Hepatocyte (in vitro differentiated cells): ENCODE measurements at places on chromosomes 7 and 10. TPM values are rescaled to one million over a fixed set of nuclear protein-coding genes. Genes with fewer than 3 reads are reported as not detected.

- no peaks in the 10 kb centered on the region for H3K27me3 ChIP-seq
- no peak for DNase-seq
- no peaks in the 10 kb centered on the region for H3K36me3 ChIP-seq
- no peak overlapping the region for H3K27ac ChIP-seq
- no peaks in the 10 kb centered on the region for H3K4me1 ChIP-seq
Observed at GRCh38 chr10:36573246-36573645, 552.2 kb upstream of the ANKRD30A start.

Gene ATOH7
- total RNA-seq: 0.17 TPM in 1 of 2 replicates, not detected in the other

DNA sequence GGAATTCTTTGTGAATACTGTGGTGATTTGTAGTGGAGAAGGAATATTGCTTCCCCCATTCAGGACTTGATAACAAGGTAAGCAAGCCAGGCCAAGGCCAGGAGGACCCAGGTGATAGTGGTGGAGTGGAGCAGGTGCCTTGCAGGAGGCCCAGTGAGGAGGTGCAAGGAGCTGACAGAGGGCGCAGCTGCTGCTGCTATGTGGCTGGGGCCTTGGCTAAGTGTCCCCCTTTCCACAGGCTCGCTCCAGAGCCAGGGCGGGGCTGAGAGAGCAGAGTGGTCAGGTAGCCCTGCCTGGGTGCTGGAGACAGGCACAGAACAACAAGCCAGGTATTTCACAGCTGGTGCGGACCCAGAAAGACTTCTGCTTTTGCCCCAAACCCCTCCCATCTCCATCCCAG, 162.9 kb downstream of the EGFR start:
- DNase-seq: peak; percentile 44
- no peaks in the 10 kb centered on the region for H3K27me3 ChIP-seq
- no peak overlapping the region for H3K4me3 ChIP-seq
- H3K4me1 ChIP-seq: peaks cover 71% of the 10 kb centered on the region

- H3K27ac ChIP-seq: no peak overlapping the region
- no peaks in the 10 kb centered on the region for H3K4me1 ChIP-seq
- no peak overlapping the region for H3K4me3 ChIP-seq
Observed at GRCh38 chr10:104103956-104104355, 18.0 kb upstream of the SFR1 start.

- H3K4me1 ChIP-seq: no peaks in the 10 kb centered on the region
- no peak for DNase-seq
- H3K27me3 ChIP-seq: no peaks in the 10 kb centered on the region
Observed at GRCh38 chr7:111059833-111060232, 31.1 kb upstream of the LRRN3 start.
